ENCODE measurements at places on chromosomes 5 and 9.

GRCh38 chr9:90165281-90165680 lies 477.3 kb downstream of the DIRAS2 start:
- DNase-seq = no peak

- no peak for DNase-seq
Observed at GRCh38 chr9:135046739-135047350, 40.6 kb upstream of the OLFM1 start.

DNA sequence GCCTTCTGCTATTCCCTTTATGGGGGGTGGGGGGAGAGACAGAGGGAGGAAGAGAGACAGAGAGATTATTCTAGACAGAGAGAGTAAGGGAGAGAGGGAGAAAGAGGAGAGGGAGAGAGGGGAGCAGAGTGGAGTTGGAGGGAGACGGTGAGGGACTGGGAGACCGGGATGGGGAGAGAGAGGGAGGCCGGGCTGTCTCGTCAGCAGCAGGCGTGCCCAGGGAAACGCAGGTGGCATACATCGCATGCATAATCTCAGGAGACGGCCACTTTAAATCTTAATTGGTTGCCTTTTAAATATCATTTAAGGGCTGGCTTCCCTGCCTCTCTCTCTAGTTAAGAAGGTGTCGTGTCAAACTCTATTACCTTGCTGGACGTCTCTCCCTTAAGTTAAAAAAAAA lies 8.4 kb downstream of the IRX4 start:
- no peak for DNase-seq

GRCh38 chr9:91817493-91818224 lies 132.4 kb downstream of the ROR2 start:
- DNase-seq = no peak

DNA sequence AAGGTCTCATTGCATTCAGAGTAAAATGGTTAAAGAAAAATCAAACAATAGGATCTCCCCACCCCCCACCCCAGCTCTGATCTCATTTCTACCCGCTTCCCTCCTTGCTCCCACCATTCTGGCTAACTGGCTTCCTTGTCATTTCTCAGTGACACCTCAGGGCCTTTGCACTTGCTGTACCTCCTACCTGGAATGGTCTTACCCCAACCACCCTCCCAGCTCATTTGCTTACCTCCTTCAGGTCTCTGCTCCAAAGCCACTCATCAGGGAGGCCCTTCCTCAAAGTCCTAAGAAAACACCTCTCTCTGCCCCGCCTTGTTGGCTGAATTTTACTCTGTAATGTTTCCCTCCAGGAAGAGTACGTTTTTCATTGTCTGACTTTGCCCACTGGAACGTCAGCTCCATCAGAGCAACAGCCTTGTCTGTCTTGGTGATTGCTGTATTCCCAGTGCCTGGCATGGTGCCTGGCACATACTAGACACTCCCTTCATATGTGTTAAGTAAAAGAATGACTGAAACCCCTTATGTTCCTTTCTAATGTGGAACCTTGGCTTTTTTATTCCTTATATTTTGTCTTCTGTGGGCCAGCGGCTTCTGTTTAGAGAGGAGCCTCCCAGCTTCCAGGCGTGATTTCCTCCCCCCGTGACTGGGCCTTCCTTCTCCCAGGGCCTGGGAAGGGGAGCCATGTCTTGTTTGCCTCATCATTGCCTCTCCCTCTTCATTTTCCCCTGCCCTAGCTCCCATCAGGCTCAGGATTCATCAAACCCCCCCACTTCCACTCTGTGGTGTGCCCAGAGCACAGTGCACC lies 26.9 kb downstream of the NEURL1B start:
- DNase-seq = no peak

DNA sequence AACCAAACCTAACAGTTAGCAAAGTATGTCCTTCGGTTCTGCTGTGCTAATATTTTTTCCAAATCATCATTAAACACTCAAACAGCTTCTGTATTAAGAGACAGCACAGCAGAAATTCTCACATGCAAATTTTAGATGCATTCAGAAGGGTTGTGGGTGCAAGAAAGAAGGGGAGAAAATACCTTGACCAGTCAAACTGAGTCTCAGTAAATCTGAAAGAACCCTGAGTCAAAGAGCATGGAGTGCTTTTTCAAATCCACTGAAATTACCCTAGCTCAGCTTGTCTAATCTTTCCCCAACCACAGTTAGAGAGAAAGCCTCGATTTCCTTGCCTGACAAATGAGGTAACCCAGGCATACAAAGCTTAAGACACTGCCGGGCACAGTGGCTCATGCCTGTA lies 55.1 kb downstream of the RETREG1 start:
- DNase-seq = no peak

GRCh38 chr5:179732918-179733771 lies 523 bp downstream of the MAML1 start:
- DNase-seq = no peak

Measured in HCT116 (cell line).